ENCODE measurements at places on chromosomes 1 and 21.

DNA sequence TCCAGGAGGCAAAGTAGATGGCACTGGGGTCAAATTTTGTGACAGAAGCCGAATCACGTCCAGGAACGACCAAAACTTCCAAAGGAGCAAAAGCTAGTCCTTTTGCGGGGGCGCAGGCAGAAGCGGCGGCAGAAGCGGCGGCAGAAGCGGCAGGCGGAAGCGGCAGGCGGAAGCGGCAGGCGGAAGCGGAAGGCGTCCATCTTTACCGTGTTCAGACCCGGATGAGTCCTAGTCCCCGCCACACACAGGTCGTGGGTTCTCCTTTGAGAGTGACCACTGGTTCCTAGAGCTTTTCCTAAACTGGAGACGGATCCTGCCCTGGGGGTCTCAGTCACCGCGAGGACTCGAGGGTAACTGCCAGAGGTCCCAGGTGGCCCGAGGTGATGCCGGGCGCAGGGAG lies 53.6 kb downstream of the POFUT2 start:
- DNase-seq, result no peak

DNA sequence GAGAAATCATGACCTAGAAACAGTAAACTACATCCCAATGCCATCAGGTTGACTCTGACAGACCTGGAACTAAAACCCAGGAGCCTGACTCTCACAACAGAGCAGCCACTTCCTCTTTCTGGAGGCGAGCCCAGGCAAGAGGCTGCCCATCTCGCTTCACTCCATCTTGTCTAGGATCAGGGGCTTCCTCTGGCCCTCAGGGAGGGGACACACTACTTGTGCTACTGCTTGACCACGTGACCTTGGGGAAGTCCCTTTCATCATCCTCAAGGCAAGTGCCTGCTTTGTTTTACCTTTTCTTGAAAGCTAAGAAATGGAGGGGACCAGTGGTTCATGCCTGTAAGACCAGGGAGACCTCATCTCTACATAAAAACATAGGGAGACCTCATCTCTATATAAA lies 2.6 kb upstream of the TENT5B start:
- DNase-seq, result no peak

DNA sequence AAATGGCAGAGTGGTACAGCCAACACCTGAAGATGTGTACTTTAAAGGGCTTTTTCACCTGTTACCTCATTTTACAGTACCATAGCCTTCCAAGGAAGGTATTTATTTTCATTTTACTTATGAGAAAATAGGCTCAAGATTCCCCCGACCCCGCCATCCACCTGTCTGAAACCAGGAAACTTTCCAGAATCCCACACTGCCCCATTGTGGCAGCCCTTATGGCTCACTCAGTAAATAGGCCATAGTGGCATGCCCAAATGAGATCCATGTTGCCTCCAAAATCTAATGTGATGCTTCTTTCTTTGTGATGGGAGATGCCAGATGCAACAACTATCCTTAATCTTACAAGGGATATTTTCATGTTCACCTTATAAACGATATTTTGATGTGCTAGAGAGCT lies 97.8 kb downstream of the EBNA1BP2 start:
- DNase-seq, result no peak

- no peak for DNase-seq
These were observed 23.7 kb downstream of the UCK2 start for GRCh38 chr1:165851034-165851658.

GRCh38 chr1:78142736-78143135 lies 97.0 kb downstream of the GIPC2 start:
- DNase-seq, result no peak

DNA sequence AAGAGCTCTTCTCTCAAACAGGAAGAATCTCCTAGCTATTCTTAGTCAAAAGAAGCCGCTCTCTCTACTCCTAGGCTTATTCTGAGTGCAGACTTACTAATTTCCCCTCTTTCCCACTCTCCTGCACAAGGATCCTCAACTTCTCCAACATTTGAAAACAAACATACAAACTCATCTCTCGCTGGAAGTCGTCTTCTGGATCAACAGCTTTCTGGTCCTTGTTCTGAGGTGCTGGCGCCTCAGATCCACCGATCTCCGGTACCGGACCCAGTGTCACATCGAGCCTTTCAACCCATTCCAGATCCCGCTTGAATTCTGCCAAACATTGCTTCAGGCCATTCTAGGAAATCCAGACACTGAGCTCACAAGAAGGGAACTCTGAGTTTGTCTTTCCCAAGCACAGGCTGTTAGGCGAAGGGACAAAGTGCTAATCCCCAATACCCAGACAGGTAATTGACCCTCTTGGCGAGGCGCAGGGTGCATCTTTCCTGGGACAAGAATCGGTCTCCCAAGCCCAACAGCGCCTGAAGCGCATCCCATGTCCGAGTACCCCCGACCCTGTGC lies 696 bp downstream of the EBNA1BP2 start:
- no peak for DNase-seq

GRCh38 chr1:2606881-2607621 lies 20.5 kb downstream of the PRXL2B start:
- DNase-seq, result no peak

DNA sequence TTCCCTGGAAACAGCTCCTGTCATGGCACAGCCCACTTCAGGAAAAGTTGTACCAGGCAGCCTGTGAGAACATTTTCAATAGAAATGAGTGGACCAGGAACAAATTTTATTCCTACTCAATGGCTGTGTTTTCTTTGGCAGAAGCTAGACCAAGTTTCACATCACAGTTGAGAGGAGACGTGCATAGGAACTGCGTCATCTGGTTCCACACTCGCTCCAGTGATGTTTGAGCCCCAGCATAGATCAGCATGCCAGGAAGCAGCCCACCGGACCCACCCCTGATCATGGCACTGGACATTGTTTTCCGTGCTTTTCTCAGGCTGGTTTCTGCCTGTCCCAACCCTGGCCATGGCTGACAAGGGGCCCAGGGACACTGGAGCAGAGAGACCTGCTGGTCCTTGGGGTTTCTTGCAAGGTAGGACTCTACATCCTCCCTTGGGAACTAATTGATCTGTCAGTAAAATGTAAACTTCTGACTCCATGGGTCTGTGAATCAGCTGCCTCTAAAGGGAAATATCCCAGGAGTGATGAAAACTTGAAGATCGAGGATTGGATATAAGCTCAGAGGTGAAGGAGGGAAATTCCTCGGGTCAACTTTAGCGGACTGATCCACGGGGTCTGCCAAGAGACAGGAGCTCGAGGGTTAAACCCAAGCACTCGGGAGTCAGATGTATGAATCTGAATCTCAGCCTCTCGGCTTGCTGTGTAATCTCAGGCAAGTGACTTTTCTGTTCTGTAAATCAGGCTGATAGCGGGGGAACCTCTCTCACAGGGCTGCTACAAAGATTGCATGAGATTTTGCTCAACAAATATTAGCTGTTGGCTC lies 35.7 kb downstream of the NEK2 start:
- DNase-seq, result no peak

DNA sequence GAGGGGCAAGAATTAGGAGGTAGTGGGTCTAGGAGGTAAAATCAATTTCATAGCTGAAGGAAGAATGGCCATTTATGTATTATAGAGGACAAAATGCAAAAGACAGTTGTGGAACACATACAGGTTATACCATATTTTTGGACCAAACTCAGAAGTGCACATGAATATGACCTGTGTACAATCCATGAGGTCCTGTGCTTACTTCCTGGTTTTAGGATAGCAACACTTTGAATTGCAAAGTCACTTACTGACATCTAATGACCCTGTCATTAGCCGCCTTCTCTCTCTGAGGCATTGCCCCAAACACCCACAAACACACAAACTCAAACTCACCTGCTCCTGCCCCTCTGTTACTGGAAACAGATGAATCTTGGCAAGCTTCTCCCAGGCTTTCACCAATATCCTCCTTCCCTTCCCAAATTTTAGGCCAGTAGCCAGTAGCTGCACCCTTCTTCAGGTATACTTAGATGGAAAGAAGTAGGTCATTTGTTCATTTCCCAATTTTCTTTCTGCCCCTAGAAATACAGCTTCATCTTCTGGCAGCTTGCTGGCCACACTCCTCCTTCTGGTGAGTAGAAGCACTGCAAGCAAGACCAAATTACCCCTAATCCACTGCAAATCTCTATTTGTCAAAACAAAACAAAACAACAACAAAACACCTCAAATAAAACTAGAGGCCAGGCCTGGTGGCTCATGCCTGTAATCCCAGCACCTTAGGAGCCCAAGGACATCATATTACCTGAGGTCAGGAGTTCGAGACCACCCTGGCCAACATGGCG lies 13.7 kb upstream of the RPL5 start:
- DNase-seq, result no peak

GRCh38 chr1:119748040-119748439 lies 20.7 kb downstream of the HMGCS2 start:
- DNase-seq, result no peak

GRCh38 chr21:14870853-14871149 lies 194.0 kb downstream of the NRIP1 start:
- no peak for DNase-seq

GRCh38 chr1:100896481-100896982 lies 642 bp downstream of the SLC30A7 start:
- peak; percentile 31 for DNase-seq
